ENCODE measurements at places on chromosomes 16 and 17.

DNA sequence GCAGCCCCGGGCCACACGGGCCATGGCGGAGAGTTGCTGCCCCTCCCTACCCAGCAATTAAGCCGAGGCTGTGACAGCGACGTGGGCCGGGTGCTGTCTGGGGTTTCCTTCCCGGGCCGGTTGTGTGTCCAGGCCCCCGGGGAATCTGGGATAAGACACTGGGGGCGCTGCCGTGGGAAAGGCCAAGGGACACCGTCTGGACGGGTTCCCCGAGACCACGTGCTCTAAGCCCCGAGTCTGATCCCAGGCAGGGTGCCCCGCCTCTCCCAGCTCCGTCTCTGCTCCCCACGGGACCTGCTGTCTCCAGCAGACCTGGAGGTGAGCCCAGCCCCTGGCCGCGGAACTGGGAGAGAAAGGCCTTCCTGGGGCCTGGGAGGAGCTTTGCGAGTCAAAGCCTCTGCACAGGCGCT lies 92.2 kb downstream of the IRX3 start:
- DNase-seq: no peak

DNA sequence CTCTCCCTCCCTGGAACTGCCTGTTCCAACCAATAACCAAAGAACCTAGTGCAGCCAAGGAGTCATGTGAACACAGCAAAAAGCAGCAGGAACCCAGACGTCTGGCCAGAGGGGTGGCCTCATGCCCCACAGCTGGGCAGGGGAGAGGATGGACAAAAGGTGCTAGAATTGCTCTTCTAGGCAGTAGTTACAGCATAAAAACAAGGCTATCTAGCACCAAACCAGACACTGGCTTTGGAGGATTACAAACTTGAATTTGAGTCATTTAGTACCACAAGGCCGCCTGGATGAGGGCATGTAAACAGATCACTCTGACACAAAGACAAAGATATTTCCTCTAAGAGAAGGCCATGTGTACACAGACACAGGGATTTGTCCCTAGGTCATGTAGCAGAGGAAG lies 423.3 kb upstream of the MAF start:
- no peak for DNase-seq

GRCh38 chr16:54812229-54812628 lies 118.4 kb upstream of the IRX5 start:
- no peak for DNase-seq

DNA sequence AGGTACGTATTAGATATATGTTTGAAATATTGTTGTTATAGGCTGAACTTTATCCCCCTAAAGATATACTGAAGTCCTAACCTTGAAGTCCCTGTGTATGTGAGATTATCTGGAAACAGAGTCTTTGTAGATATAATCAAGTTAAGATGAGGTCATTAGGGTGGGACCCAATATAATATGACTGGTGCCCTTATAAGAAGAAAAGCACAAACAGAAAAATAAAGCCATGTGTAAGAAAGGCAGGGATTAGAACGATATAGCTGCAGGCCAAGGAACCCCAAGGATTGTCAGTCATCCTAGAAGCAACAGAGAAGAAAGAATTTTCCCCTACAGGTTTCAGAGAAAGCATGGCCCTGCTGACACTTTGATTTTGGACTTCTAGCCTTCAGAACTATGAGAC lies 95.8 kb downstream of the USP32 start:
- DNase-seq: no peak

DNA sequence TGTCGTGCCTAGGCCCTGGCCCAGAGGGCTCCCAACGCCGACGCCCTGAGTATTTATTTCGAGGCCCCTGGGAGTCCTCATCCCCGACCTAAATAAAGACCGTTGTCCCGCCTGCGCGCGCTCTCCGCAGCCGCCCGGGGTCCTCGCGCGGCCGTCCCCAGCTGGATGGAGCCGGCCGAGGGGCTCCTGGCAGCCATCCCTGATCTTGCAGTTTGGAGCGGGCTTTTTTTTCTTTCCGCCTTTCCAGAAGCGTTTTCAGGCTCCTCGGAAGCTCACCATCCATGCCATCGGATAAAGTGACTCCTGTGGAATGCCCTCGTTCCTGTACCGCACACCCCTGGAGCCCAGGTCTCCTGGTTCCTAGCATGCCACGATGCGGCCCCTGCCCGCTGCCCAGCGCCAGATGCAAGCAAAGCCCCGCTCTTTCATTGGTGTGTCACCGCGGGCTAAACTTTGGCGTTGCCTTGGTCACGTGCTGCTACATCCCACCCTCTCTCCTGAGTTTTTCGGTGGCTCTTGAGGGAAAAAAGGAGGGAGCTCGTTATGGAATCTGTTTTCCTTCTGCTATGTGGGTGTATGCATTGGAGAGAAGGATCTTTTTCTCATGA lies 716 bp downstream of the TMEM94 start:
- peak; percentile 7 for DNase-seq

- DNase-seq: no peak
Measured at GRCh38 chr16:80263848-80264694, 276.7 kb upstream of the DYNLRB2 start.

DNA sequence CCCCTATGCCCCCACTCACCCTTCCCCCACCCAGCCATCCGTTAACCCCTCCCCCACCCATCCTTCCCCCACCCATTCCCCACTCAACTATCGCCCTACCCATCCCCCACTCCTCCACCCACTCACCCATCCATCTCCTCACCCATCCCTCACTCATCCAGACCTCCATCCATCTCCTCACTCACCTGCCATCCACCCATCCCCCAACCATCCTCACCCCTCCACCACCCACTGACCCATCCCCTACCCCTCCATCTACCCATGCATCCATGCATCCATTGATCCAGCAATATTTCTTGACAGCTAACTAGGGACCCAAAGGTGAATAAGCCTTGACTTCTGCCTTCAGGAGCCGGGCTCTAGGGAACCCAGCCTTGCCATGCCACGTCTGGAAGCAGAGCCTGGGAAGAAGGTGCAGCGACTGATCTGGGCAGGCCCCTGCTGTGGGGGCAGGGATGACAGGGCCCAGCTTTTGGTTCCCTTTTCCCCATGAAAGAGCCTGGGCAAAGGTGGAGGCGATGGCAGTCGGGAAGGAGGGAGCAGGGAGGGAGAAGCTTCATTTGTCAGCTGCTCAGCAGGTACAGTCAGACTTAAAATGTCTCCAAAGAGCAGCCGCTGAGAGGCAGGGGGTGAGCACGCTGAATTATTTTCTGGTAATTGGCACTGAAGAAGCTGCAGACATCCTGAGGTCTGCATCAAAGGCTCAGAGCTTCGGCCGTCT lies 23.1 kb upstream of the DOC2B start:
- DNase-seq: no peak

GRCh38 chr17:39517224-39517623 lies 55.9 kb downstream of the CDK12 start:
- DNase-seq: no peak

- DNase-seq: no peak
Measured at GRCh38 chr16:58126451-58126961, 2.7 kb downstream of the CFAP20 start.
